ENCODE measurements at places on chromosomes 2 and 18.

- DNase-seq = no peak
These were observed 394.3 kb downstream of the NBAS start for GRCh38 chr2:15166878-15167277.

- no peak for DNase-seq
These were observed 192.6 kb downstream of the CD226 start for GRCh38 chr18:69755041-69755440.

DNA sequence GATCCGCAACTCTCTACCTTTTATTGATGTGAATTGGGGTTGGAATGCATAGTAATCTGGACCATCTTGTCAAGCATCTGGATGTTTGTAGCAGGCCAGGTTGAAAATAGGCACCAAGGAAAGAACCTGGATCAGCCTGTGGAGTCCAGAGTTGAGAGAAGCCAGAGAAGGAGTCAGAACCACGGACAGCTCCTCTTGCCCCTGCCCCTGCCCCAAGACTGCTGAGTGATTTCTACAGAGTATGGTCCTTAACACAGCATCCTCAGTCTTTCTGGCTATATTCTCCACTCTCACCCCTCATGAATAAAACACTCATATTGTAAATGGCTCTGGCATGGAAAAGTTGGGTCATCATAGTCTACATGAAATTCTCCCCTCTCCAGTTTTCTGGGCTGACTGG, 154.6 kb downstream of the LOXHD1 start:
- DNase-seq = no peak

DNA sequence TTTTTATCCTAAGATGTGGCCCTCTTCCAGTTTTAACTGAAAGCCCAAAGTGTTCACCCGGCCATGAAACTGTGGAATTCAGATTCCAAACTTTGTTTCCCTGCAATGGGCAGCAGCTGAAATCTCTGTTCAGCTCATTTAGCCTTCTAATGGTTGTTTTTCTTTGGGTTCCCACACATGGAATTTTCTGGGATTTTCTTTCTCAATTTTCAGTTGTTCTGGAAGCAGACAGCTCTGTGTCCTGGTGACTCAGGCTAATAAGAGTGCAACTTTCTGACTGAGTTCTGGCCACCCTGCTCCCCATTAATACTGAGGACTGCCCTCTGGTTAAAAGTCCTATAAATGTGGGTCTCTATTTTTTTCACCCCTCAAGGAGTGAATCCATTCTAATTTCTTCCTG, 78.5 kb downstream of the PMS1 start:
- no peak for DNase-seq

GRCh38 chr18:46820863-46821262, 64.0 kb upstream of the ST8SIA5 start:
- no peak for DNase-seq

- DNase-seq = no peak
These were observed 43.6 kb upstream of the TMEM18 start for GRCh38 chr2:720842-721241.

- no peak for DNase-seq
These were observed 2.2 kb upstream of the RAX start for GRCh38 chr18:59275406-59275949.

DNA sequence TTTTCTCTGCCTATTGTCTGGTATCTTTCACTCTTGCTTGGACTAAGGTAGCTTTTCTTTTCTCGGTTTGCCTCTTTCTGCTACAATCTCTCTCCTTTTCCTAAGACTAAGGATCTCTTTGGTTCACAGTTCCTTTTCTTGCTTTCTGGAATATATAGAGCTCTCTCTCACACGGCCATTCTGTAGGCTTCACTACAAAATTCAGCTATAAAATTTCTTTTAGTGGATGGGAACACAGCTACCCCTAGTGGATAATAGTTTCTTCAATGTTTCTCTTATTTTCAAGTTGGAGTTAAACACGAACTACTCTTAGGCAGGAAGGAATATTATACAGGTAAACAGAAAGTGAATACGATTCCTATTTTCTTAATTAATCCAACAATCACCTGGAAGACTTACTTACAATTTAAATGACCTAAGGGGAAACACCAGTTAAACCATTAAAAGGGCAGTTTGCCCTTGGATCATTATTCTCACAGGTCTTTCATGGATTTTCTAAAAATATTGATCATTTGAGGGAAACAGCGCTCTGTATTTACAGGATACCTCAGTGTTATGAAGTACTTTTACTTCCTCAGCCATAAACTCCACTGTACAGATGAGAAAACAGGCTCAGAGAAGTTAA, 140.5 kb downstream of the LRP2 start:
- DNase-seq = peak; percentile 31

GRCh38 chr2:45925026-45925425, 273.6 kb downstream of the PRKCE start:
- peak; percentile 16 for DNase-seq

DNA sequence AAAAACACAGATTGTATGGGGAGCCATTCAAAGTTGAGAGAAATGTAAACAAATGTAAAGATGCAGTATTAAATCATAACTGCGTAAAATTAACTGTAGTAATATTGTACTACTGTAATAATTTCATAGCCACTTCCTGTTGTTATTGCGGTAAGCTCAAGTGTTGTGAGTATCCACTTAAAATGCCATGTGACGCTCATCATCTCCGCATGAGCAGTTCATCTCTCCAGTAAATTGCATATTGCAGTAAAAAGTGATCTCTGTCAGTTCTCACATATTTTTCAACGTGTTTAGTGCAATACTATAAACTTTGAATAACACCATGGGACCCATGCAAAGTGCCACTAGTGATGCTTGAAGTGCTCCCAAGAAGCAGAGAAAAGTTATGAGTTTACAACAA, 41.8 kb upstream of the SP3 start:
- DNase-seq = peak; percentile 56

DNA sequence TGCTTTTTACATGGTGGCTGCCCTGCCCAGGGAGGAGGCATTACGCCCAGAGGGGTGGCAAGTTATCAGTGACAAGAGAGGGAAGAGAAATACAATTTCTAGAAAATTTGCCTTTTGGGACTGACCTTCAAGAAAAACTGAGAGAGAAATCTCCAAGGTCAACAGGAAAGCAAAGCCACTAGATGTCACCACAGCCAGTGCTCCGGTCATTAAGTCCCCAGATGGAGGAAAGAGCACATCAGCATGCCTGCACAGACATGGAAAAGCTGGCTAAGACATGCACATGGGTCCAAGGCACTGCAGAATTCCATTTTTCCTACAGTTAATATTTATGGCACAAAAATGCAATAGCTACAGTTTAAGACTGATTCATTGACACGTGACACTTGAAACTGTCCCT, 21.0 kb downstream of the FHL2 start:
- no peak for DNase-seq

DNA sequence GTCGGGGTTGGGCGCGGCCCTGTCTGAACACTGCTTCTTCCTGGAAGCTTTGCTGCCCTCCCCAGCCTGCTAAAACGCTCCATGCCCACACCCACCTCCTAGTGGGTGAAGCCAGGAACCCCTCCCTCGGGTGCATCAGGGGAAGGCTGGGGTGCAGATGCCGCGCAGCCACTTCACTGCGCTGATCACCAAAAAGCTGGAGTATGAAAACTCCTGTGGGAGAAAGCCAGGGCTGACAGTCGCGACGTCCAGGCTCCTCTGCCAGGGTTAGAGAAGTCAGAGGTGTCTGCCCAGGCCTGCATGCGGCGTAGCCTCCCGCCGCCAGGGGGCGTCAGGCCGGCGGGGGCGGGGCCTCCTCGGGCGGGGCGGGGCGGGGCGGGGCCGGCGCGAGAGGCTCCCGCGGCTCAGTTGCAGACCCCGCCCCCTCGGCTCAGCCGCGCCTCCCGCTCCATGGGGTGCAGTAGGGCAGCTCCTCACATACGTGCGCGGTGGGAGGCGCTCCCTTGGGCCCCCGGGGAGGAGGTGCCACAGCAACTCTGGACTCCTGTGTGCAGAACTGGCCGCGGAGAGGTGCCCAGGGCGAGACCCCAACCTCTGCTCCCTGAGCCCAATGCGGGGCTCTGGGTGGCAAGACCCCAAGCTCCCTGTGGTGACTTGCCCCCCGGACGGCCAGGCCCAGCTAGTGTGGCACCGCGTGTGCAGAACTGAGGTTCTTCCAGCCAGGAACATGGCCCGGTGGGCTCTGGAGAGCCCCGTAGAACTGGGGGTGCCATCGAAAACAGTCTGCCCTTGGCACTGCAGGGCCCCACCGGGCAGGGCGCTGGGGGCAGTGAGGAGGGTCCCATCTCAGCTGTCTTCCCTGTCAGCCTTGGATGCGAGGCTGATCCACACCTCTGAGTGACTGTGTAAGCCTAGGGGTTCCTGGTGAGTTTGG, 1.8 kb upstream of the RNPEPL1 start:
- DNase-seq = peak; percentile 78

All from inflammatory macrophage treated with lipopolysaccharide for 1 hour (primary cell).